CD4-positive, alpha-beta T cell treated with Interleukin-12 subunit alpha and Interleukin-12 subunit beta, for 1 hour (primary cell): ENCODE measurements at places on chromosomes 12 and 14.

DNA sequence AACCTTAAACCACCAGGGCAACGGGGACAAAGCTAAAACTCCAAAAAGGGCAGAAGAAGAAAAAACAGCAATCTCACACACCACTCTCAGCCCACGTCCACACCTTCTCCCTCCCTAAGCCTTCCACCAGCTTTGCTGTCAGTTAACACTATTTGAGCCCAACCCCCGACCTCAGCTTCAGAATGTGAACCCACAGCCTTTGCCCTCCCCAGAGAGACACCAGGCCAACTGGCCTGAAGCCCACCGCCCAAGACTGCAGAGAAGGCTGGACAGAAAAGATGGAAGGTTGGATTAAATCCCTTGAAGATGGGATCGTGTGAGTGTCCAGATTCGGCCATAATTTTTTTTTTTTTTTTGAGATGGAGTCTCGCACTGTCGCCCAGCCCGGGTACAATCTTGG, 22.4 kb downstream of the IRF2BPL start:
- DNase-seq, result no peak

DNA sequence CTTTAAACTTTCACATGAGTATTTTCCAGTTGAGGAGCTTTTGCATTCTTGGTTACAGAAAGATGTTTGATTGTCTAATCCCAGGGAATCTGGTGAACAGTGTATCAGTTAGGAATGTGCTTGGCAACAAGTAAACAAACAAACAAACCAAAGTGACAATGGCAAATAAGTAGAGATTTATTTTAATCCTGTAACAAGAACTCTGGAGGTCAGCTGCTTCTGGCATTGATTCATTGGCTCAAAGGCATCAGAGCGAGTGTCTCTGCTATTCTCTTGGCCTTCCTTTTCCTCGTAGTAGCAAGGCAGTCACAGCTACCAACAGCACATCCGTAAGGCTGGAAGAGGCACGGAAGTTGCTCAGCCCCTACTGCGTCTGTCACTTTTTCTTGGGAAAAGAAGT, 37.2 kb downstream of the CRADD start:
- no peak for DNase-seq

DNA sequence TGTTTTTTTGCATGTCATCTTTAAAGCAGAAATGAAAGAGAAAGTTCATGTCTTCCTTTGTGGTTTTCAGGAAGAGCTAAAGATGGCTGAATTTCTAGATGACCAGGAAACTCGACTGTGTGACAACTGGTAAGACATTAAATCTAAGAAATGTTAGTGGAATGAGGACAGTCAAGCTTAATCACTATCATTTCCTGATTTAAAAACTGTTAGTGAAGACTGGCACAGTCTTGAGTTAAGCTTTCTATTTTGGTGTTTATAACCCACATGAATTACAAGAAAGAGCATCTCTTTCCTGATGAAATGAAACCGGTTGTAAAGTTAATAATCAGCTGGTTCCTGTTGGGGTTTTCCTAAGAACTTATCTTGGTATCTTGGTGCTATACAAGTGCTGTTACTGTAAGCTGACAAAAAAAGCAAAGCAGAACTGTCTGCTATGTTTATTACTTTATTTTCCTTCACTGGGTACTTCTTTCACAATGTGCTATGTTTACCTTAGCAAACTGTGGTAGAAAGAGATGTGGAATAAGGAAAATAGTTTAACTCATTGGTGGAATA, 5.2 kb downstream of the TRAFD1 start:
- peak; percentile 72 for DNase-seq

GRCh38 chr14:104267895-104268294, 129.5 kb downstream of the KIF26A start:
- DNase-seq, result no peak

GRCh38 chr12:15767301-15767700, 21.9 kb downstream of the EPS8 start:
- no peak for DNase-seq
